ENCODE measurements at places on chromosomes 3 and 15. TPM values are rescaled to one million over a fixed set of nuclear protein-coding genes. Genes with fewer than 3 reads are reported as not detected.

The RNU5B-1 gene
- total RNA-seq, result 23.7 TPM

The EPHA6 gene
- not detected for total RNA-seq

The EOMES gene
- total RNA-seq, result 0.69 TPM

- H3K36me3 ChIP-seq, result no peaks in the 10 kb centered on the region
- no peak overlapping the region for H3K27ac ChIP-seq
- no peak for DNase-seq
- no peaks in the 10 kb centered on the region for H3K4me1 ChIP-seq
Measured at GRCh38 chr3:126146525-126147146, 33.8 kb downstream of the ALDH1L1 start.

DNA sequence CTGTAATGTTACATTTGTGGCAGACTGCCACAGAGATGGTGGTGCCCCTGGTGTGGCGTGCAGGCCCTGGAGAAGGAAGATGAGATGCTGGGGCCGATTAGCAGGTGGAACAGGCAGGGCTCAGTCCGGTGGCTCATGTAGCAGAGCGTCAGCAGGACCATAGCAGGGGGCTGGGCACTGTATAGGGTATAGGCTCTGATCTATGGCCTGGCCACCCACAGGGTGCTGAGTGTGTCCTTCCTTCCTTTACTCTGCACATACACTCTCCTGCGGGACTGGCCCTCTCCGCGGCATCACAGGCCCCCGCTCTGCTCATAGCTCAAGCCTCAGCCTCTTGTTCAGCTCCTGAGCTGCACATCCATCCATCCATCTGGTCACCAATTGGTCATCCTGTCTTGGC, 143.6 kb downstream of the OPA1 start:
- no peaks in the 10 kb centered on the region for H3K27me3 ChIP-seq
- H3K27ac ChIP-seq, result no peak overlapping the region
- no peaks in the 10 kb centered on the region for H3K4me1 ChIP-seq
- no peak overlapping the region for H3K4me3 ChIP-seq
- no peaks in the 10 kb centered on the region for H3K36me3 ChIP-seq

- no peak for DNase-seq
- no peak overlapping the region for H3K4me3 ChIP-seq
Measured at GRCh38 chr3:99966662-99967416, 147.5 kb downstream of the FILIP1L start.

DNA sequence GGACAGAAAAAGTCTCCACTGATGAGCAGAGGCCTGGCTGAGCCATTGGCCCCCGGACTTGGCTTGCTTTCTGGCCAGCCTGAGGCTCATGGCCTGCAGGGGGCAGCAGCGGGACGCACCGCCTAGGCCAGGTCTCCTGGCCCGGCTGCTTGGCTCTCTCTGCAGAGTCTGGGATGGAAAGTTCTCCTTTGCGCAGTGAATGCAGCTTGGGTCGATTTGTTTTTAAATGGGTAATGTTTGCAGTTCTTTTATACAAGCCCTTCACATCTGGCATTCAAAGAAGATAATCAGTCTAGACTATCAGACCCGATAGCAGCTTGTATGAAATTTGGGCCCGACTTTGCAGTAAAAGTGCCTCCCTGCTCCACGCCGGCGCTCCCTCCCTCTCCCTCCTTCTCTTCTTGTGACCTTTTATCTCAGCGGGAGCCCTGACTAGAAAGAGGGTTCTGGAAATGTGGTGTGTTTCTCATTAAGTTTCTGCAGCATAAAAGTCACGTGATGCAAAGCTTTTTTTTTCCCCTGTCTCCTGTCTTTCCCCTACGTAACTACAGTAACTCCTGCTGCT, 59.9 kb downstream of the ZNF621 start:
- peaks cover 3% of the 10 kb centered on the region for H3K4me1 ChIP-seq
- H3K27ac ChIP-seq, result no peak overlapping the region
- H3K4me3 ChIP-seq, result no peak overlapping the region
- H3K36me3 ChIP-seq, result no peaks in the 10 kb centered on the region
- H3K27me3 ChIP-seq, result no peaks in the 10 kb centered on the region
